ENCODE measurements at places on chromosomes 16 and 17. TPM values are rescaled to one million over a fixed set of nuclear protein-coding genes. Genes with fewer than 3 reads are reported as not detected.

ALOX15 gene
- not detected for total RNA-seq

DNA sequence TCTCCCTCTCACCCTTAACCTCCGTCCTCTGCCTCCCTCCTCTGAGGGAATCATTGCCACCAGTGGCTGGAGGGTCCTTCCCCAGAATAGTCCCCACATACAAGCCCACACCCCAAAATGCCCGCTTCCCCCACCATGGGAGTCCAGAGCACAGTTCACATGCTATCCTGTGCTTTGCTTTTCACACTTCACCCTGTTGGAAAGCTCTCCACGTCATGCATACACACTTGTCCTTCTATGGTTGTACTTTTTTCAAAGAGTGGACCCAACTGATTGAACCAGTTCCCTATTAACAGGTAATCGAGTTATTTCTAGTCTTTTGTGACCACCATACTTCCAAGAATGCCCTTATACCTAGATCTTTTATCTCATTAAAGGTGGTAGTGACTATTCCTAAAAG is 23.8 kb upstream of the KIFC3 start:
- no peak for DNase-seq

KRTAP2-2 gene
- not detected for total RNA-seq

- no peak for DNase-seq
Measured at GRCh38 chr17:64174686-64175456, 44.9 kb upstream of the ERN1 start.

PRSS36 gene
- 2.9 TPM for total RNA-seq

TRIM16 gene
- 12.0 TPM for total RNA-seq

DNA sequence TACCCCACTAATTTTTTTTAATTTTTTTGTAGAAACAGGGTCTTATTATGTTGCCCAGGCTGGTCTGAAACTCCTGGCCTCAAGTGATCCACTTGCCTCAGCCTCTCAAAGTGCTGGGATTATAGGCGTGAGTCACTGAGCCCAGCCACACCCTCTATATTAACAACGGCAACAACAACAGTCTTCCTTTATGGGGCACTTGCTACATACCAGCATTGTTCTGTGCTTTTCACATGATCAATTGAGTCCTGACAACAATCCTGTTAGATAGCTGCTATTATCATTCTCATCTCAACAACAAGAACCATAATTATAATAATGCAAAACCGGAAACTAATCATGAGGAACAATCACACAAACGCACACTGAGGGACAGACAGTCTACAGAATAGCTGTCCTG is 12.6 kb upstream of the ARL5C start:
- no peak for DNase-seq

DNA sequence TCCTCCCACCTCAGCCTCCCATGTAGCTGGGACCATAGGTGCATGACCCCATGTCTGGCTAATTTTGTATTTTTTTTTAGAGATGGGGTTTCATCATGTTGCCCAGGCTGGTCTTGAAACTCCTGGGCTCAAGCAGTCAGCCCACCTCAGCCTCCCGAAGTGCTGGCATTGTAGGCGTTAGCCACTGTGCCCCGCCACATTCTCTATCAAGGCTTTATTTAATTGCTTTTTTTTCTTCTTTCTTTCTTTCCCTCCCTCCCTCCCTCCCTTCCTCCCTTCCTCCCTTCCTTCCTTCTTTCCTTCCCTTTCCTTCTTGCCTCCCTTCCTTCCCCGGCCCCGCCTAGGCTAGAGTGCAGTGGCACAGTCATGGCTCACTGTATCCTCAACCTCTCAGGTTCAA is 23.7 kb downstream of the RSPRY1 start:
- DNase-seq, result no peak

DNA sequence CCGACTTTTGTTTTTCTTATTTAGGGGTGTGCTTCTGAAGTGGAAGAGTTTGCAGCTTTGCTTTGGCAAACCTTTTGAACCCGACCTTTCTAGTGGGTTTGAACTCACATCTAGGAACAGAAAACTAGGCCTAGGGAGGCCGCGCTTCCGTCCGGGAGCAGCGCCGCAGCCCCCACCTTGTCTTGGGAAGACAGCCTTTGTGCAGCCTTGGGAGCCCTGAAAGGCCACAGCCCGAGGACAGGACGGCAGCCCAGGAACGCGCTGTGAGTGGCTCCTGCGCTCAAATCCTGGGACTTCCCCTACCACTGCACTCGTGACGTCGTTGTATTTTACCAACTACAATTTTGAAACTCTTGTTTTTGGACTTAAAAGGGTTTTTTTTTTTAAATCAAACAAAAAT is 53.7 kb upstream of the ZNF267 start:
- no peak for DNase-seq

DNA sequence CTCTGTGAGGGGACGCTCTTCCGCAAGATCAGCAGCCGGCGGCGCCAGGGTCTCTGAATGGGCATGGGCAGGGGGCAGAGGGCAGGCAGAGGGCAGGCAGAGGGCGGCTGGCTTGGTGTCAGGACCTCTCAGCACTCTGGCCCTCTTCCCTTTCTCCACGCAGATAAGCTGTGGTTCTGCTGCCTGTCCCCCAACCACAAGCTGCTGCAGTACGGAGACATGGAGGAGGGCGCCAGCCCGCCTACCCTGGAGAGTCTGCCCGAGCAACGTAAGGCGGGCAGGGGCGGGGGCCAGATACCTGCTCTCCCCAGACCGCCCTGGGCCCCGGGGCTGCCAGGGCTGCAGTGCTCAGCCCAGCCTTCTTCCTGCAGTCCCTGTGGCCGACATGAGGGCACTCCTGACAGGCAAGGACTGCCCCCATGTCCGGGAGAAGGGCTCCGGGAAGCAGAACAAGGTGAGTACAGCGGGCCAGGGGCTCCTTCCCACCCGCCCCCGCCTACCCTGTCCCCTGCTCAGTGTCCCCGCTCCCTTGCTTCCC is 4.1 kb downstream of the ELMO3 start:
- DNase-seq, result no peak

EARS2 gene
- 11.1 TPM for total RNA-seq

CACNA1H gene
- 67.3 TPM for total RNA-seq

DNA sequence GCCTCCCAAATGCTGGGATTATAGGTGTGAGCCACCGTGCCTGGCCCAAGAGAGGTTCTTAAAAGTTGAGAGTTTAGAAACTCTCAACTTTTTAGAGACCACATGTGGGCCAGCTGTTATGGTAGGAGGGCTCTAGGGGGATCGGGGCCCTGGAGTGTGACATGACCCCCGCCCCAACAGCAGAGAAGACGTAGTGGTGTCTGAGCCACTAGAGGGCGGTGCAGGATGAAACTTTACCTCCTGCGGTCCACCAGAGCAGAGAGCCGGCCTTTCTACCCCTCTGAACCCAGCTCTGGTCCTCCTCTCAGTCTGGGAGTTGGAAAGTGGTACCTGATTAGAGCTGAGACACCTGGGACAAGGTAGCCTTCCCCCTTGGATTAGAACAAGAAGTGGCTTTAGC is 7.4 kb downstream of the CDK5RAP3 start:
- DNase-seq, result peak; percentile 87

- peak; percentile 70 for DNase-seq
Measured at GRCh38 chr16:29023279-29024277, 38.7 kb downstream of the LAT start.
